HT1080 (cell line): ENCODE measurements at places on chromosomes 2 and 18.
A peak's percentile ranks its signal among the peaks of the same experiment; 100 is the strongest.

DNA sequence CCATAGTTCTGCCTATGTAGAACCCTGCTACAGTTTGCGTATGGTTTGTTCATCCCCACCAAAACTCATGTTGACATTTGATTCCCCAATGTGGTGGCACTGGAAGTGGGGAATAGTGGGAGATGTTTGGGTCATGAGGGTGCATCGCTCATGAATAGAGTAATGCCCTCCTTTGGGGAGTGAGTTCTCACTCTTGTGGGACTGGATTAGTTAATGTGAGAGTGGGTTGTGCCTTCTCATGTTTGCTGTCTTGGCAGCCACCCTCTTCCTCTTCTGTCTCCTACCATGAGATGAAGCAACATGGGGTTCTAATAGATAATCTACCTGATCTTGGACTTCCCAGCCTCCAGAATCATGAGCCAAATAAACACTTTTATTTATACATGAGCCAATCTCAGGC is 237.2 kb upstream of the APCDD1 start:
- DNase-seq, result no peak

DNA sequence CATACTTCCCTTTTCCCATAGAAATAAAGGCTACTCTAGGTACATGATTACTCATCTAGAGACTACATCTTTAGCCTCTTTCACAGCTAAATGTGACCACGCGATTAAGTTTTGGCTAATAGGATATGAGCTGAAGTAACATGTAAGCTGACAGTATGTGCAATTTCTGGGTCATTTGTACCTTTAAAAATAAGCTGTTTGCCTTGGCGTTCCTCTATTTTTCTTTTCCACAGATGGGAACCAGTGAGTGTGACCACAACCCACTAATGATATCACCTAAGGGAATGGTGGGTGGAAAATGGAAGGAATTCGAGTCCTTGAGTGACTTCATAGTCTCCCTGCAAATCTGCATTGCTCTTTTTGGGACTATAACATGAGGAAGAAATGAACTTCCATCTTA is 11.7 kb upstream of the NABP1 start:
- no peak for DNase-seq

DNA sequence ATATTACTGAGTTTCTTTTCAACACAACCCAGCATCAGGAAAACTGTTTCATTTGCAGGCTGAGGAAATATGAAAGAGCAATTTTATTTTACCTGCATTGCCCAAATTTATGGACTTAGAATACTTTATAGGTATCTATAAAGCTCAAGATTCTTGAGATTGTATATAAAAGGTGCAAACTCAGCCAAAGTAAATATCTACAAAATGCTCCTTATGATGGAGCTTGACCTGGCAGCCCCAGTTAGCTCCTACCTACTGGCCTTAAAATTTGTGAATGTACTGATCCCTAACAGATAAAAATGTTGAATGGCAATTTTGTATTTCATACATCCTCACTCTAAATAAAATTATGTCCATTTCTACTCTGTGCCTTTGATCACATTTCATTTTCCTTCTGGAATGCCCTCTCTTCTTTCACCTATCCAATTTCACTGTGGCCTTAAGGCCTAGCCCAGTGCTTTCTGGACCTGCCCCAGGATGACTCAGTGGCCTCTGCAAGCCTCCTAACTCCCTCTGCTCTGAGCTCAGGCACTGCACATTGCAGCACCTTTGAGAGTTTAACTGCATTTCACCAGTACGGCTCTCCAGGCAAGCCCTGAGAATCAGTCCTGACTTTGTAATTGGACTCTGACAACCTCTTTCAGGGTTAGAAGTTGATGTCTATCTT is 125.9 kb downstream of the ANTXR1 start:
- DNase-seq, result peak; percentile 91

GRCh38 chr2:220521551-220521950 is 894.1 kb downstream of the SLC4A3 start:
- DNase-seq, result no peak

GRCh38 chr2:205680903-205681302 is 1.4 kb upstream of the NRP2 start:
- no peak for DNase-seq

DNA sequence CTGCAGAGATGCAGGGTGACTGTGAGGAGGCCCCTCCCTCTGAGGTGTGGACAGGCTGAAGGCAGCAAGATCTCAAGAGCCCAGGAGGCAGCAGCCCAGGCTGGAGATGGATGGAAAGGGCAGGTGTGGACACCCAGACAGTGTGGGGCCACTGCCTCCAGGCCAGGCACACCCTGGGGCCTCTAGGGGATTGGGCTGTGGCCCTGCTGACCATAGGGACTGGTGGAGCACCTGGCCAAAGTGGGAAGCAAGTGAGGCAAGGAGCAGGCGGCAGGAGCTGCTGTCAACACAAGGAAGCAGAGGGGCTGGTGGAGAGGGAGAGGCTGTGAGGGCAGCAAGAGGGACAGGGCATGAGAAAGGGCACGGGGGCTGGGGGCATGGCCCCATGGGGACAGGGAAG is 10.8 kb downstream of the SNED1 start:
- no peak for DNase-seq

- DNase-seq, result no peak
Measured at GRCh38 chr2:82839036-82839435, 1620.0 kb downstream of the SUCLG1 start.

GRCh38 chr2:59920961-59921360 is 632.5 kb downstream of the BCL11A start:
- DNase-seq, result no peak

GRCh38 chr2:204877691-204878090 is 332.4 kb downstream of the PARD3B start:
- no peak for DNase-seq

- no peak for DNase-seq
Measured at GRCh38 chr2:43174368-43174916, 52.0 kb downstream of the ZFP36L2 start.

DNA sequence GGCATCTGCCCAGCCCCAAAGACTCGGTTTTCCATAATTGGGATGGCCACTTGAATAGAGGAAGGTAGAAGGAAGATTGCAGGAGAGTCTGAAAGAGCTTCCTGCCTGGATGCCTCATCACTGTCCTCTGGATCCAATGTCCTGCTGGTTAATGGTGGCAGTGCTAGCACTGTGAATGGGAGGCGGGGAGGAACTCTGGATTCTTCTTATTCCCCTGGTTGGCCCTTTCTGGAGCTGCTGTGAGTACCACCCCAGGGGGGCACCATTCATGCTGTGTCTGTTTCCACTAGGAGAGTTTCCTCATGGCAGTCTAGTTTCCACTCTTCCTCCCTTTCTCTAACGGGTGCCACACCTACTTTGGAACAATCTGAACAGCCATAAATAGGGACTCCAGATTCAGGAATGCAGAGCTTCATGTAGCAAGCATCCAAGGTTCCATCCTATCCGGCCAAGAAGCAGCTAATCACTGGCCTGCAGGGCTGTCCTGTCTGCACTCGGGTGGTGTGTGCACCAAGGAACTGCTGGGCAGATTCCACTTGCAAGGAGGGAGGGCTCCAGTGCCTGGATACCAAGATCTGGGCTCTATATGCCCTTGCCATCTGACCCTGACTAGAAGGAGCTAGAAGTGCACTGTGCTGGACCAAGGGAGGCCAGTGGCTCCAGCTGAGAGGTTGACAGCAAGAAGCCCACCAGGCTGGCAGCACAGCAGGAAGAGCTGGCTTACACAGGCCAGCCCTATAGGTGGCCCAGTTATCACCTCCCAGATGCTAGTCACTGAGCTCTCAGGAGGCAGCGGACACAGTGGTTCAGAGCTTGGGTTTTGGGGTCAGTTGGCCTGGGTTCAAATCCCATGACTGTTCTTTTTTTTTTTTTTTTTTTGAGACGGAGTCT is 4.6 kb upstream of the ATOH8 start:
- no peak for DNase-seq

- peak; percentile 38 for DNase-seq
Measured at GRCh38 chr18:23099621-23100020, 35.7 kb upstream of the CABLES1 start.

GRCh38 chr2:54308186-54308585 is 52.2 kb upstream of the TSPYL6 start:
- no peak for DNase-seq

GRCh38 chr2:175107146-175107545 is 60.9 kb downstream of the ATF2 start:
- no peak for DNase-seq

DNA sequence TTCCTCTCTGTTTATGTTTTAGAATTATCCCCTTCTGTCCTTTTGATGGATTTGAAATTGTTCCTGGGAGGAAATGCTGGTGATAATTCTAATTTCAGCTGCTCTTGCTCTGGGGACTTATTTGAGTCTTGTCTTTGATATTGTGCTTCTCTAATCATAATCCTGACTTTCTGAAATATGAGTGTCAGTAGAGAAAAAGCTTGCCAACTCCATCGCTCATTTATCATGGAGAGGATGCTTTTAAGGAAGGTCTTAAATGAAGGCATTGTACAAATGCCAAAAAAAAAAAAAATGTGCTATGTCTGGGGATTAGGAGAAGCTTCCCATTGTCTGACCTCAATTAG is 159.5 kb downstream of the NYAP2 start:
- DNase-seq, result no peak

- DNase-seq, result no peak
Measured at GRCh38 chr2:118812552-118812951, 34.9 kb downstream of the EN1 start.

DNA sequence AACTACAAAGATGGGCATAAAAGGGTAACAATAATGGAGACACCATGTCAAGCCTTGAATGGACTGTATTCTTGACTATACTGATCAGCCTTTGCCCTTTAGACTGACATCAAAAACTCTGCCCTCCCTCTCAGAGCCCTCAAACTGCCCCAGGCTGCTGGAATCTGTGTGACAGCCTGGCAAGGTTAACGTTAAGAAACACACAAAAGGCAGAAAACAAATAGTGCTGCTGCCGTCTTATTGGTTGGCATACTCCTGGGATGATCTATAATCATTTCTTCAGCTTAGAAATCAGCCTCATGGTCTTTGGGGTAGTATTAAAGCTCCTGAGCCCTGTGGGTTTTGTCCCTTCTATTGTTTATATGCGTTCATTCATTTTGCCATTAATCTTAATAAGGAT is 338.0 kb downstream of the DCC start:
- no peak for DNase-seq

DNA sequence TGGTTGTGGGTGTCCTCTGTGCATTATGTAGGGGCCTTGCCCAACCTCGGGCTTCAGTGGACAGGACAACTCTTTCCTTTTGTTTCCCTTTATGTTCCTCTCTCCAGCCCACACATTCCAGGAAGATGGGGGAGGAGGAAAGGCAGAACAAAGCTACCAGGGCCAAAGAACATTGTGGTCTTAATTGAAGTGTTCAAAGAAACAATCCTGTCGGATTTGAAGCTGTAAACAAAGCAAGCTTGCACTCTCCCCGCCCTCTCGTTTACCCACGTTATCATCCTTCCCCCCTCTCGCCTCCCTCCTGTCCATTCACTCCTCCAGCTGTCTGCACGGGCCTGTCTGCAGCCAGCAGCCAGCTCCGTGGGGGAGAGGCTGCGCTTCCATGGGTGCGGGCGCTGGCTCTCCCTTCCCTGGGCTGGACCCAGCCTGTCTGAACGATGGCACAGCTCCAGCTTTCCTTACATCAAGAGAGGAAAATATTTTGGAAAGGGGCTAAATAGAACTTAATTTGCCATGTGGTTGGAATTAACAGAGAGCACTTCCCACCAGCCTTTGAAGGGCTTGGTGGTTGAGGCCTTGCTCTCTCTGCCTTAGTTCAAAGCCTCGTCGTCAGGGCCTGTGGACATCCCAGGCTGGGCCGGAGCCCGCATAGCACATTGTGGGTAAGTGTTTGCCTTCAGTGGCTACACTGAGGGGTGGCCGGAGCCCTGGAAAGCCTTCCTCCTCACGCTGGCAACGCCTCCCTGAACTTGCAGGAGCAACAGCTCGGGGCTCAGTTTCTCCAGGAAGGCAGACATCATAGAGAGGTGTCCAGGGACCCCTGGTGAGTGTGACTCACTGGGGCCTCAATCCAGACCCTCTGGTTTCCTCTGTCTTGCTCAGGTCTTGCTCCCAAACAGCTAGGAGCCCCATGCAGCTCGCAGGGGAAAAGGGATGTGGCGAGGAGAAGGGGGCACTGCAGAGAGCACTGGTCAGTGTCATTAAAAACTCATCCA is 60.6 kb upstream of the HS6ST1 start:
- DNase-seq, result no peak

DNA sequence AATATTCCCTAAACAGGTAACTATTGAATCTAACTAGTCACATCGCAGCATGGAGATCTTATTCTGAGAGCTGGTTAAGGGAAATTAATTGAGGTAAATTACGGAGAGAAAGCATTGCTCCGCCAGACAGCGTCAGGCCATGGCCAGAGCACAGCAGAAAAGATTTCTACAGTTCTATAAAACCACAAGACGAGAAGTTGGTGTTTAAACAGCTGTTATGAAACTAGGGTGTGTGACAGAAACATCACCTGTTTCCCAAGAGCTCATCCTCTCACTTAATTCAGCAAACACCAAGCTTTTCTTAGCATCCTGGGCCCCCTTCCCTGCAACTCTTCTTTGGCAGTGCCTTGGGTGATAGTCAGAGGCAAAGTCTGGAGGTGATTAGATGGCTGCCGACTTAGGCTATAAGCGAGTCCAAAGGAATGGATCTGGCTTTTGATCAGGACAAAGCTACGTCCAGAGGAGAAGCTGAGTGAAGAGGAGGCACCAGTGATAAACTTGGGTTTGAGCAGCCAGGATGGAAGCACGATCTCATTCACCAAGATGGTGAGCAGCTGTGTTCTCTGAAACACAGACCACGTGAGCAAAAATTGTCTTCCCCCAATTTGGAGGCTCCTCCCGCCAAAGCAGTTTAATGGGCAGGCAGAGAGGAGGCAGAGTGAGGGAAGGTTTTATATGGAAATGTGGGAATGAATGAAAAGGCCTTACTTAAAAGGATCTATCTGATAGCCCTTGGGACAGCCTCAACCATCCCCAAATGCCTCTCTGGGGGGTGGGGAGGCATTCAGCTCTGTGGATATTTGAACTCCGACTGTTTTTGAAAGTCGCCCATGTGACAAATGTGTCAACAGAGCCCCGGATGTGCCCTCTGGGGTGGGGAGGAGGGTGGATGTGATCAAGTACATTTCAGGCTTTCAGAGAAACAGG is 57.8 kb downstream of the PKDCC start:
- peak; percentile 30 for DNase-seq
